ENCODE measurements at places on chromosomes 13 and 19.

DNA sequence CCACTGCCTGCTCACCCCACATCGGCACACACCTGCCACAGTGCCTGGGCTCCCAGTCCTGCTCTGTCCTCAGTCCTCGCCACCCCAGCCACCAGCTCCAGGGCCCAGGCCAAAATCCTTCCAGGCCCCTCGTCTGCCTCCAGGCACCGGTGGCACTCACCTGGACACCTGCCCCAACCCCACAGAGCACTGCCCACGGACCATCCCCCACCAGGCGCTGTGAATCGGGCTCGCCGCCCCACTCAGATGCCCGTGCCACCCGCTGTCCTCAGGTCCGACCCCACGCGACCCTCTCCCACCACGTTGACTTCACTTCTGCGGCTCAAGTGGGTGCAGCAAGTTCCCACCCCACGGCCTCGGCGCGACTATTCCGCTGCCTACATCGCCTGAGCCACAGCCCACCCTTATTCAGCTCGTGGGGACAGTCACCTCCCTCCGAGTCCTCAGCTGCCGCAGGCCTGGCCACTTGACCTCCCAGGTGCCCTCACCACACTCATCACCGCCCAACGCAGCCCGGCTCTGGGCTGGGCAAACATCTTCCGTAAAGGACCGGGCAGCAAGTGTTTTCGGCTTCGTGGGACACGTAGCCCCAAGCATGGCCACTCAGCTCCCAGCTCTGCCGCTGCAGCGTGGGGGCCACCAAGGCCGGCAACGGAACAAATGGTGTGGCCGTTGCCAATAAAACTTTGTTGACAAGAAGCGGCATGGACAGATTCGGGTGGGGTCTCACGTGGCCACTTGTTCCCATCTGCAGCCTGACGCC, 5.7 kb downstream of the PIP5K1C start:
- no peak for DNase-seq

GRCh38 chr13:95083758-95084157, 217.5 kb downstream of the ABCC4 start:
- DNase-seq = no peak

DNA sequence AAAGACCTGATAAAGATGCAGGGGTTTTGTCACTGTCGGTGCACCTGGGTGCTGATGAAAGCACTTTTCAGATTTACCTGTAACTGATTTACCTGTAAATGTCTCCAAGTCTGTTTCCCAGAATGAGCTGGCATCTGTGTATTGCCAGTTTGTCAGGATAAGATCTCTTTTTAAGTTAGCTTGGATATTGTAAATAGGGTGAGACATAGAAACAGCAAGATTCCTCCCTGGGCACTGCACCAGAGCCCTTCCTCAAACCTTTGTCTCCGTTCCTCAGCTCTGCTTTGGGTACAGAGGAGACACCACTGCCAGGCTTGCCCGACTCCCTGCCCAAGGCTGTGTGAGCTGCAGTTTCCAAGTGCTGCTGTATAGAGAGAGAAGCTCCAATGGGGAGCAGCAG, 158.6 kb downstream of the TNFRSF19 start:
- DNase-seq = no peak

GRCh38 chr19:12779162-12779993, 4.0 kb upstream of the HOOK2 start:
- no peak for DNase-seq

DNA sequence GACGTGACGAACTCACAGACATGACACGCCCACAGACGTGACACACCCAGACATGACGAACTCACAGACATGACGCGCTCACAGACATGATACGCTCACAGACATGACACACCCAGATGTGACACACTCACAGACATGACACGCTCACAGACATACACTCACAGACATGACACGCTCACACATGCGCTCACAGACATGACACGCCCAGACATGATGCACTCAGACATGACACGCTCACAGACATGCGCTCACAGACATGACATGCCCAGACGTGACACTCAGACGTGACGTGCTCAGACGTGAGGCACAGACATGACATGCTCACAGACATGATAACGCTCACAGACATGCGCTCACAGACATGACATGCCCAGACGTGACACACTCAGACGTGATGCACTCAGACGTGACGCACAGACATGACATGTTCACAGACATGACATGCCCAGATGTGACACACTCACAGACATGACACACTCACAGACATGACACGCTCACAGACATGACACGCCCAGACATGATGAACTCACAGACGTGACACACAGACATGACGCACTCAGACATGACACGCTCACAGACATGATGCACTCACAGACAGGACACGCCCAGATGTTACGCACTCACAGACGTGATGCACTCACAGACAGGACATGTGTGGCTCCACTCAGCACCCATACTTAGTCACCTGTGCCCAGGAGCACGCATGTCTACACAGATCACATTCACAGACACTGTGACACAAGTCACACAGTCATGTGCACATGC, 8.1 kb downstream of the ERFL start:
- no peak for DNase-seq

DNA sequence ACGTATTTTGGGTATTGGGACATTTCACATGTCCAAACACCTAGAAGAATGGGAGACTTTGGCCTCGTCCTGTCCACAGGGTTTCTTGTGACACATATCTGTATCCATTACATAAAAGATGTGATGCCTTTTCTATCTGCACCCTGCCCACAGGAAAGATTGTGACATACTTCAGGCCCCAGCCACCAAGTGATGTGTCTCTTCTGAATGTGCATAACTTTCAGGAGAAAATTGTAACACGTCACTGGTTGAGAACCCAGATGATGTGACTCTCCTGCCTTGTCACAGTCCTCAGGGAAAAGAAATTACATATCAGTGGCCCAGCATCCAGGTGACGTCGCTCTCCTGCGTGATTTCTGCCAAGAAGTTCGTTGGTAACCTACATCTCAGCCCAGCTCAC, 21.0 kb upstream of the ZNF681 start:
- no peak for DNase-seq

- DNase-seq = peak; percentile 7
These were observed 114.4 kb downstream of the ZDHHC20 start for GRCh38 chr13:21344662-21345176.

- peak; percentile 58 for DNase-seq
These were observed at the start of gene MAST1 for GRCh38 chr19:12838182-12838885. Gene MAST1 (plus strand): TSS chr19:12838515. CDS start chr19:12838573, 58 bp downstream.

- DNase-seq = no peak
These were observed 10.0 kb upstream of the PNMA8A start for GRCh38 chr19:46481223-46481848.

DNA sequence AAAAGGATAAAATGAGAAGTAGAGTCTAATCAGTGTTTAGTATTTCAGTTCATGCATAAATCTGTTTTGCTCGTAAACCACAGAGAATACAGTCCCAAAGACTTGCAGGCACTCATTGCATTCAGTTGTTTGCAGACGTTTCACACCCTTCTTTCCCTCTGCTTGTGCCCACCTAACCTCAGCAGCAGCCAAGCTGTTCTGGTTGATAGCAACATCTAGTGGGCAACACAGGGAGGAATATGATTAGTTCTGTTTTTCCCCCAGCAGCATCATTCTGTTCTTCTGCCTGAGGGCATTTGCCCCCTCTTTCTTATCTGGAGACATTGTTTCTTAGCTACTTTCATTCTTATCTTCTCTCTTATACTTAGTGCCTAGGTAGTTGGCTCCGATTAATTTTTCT, 135.6 kb downstream of the PAN3 start:
- DNase-seq = no peak

Measured in stimulated activated CD4-positive, alpha-beta T cell treated with anti-CD3 and anti-CD28 coated beads, Interleukin-2, amount 100 ng/mL, for 48 hours (primary cell).